NCI-H2081 (cell line): ENCODE measurements at places on chromosomes 12 and 14.

GRCh38 chr12:45655186-45655585 lies 74.3 kb upstream of the ARID2 start:
- DNase-seq, result no peak

DNA sequence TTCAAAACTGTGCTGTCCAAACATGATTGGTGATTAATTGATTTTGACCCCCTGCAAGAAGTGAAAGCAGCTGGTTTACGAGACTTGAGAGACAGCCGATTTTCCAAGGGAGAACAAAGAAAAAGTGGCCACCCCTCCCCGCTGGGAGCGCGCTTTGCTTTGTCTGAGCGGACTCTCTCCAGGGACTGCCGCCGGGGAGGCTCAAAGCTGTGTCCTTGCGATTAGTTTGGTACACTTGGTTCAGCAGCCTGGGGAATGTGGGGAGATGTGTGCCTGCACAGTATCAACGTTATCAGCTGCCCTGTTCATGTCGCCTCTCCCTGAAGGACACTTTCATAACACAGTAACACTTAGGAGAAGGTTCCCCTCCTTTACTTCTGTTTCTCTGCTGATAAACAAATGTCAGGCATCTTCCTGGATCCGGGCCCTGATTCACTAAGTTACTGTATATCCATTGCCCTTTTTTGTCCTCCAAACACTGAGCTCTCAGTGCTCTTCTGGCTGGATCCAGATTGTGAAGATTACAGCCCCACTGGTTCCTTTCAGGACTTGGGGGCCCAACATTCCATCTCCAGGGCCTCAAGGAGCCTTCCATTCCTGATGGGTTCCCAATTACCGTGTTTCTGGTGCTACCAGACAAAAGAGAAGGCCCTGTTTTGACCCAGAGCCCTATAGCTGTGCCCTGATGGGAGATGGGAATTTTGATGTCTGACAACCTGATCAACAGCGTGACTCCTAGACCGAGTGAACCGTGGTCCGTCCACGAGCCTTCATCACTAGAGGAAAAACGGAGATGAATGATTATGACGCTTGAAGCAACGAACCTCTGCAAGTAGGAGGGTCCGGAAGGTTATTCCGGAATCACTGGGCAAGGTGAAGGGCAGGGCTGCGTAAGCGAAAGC lies 31.7 kb upstream of the TUBA1C start:
- DNase-seq, result peak; percentile 86

GRCh38 chr12:13049816-13050215 lies 5.6 kb downstream of the FAM234B start:
- DNase-seq, result no peak

GRCh38 chr12:100437038-100437841 lies 36.4 kb upstream of the NR1H4 start:
- DNase-seq, result no peak

- no peak for DNase-seq
These were observed 736 bp downstream of the C14orf39 start for GRCh38 chr14:60485057-60485597.

GRCh38 chr12:59425798-59426197 lies 170.0 kb upstream of the SLC16A7 start:
- DNase-seq, result no peak
